Spleen (tissue), 13 donors: ENCODE measurements at places on chromosomes 6 and 20. TPM values are rescaled to one million over a fixed set of nuclear protein-coding genes. Genes with fewer than 3 reads are reported as not detected.

The PDE7B gene
- total RNA-seq = 1.9 TPM

DNA sequence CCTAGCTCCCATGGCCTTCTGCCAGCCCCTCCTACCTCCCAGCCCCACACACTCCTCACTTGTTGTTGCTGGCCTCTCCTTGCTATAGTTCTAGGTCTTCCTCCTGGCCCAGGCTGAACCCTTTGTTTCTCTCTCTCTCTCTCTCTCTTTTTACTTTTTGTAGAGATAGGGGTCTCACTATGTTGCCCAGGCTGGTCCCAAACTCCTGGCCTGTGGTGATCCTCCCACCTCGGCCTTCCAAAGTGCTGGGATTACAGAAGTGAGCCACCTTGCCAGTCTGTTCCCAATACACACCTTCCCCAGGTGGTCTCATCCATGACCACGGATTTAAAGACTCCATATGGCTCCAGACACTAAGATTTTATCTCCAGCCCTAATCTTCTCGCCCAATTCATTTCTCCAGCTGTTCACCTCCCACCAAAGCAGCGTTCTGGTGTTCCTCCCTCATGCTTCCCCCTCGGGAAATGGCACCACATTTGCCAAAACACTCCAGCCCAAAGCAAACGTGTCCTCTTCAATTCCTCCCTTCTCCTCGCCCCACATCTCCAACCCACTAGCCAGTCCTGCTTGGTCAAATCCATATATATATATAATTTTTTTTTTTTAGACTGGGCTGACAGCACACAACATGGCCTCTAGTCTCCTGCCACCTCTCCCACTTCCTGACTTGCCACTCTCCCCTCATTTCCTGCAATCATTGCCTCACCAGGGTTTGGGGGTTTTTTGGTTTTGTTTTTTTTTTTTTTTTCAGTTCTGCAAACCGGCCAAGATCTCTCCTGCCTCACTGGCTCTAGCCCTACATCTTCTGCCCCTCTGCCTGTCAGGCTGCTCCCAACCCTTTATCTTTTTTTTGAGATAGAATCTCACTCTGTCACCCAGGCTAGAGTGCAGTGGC lies 104.4 kb downstream of the NCR2 start:
- DNase-seq = no peak

GRCh38 chr6:145865175-145865574 lies 50.6 kb upstream of the FBXO30 start:
- no peak for DNase-seq

The OOEP gene
- not detected for total RNA-seq
